ENCODE measurements at places on chromosomes 7 and 10.

DNA sequence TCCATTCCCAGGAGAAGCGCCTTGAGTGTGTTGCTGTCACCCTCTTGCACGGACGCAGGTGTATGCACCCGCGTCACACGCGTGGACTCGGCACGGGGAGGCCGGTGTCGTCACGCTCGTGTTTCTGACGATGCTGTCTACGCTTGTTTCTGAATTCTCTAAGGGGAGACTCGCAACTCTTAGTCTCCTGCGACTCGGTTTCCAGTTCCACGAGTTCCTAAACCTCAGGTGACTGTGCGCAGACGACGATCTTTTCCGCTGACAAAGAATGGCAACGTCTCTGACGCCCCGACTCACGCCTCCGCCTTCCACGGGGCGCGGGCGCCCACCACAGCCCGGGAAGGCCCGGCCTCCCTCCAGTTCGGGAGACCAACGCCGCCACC is 579 bp downstream of the IDI1 start:
- no peak for DNase-seq

- DNase-seq: no peak
These were observed 26.3 kb upstream of the AMZ1 start for GRCh38 chr7:2661602-2662272.

GRCh38 chr7:42164881-42165428 is 72.1 kb downstream of the GLI3 start:
- DNase-seq: no peak

- DNase-seq: no peak
These were observed 18.2 kb downstream of the COL17A1 start for GRCh38 chr10:104067525-104067924.

GRCh38 chr7:135769005-135769802 is 20.6 kb upstream of the FAM180A start:
- no peak for DNase-seq

Data from NCI-H187 (cell line).